Renal cortical epithelial cell (primary cell): ENCODE measurements at places on chromosomes 7 and 10. TPM values are rescaled to one million over a fixed set of nuclear protein-coding genes. Genes with fewer than 3 reads are reported as not detected.

GRCh38 chr7:149790146-149790548 lies 16.8 kb upstream of the ZNF467 start:
- no peak for DNase-seq

DNA sequence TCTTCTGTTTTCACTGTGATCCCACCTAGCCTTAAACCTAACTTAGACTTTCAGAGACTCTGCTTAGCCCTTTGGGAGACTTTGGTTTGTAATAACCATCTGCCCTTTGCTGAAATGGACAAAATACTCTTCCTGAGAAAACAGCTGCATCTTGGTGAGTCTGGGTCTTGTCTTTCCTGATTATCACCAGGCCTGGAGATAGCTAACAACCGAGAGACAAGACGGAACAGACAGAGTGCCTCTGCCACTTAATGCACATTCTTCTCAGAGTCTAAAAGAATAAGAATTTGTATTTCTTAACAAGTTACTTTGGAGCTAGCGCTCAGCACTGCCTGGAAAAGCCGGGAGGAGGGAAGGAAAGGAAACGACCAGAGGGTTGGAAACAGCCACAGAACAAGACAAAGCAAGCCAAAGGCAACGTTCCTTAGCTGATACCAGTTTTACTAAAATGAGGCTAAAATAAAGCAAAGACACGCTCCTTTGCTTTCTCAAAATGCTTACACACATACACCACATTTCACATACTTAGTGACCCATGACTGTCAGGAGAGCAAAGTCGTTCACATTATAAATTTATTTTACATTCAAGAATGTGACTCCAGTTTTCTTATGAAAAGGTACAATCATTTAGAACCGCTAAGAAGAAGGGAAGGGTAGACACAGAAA lies 70.3 kb upstream of the DGKI start:
- DNase-seq, result peak; percentile 91

GRCh38 chr7:191105-191980 lies 1.0 kb upstream of the FAM20C start:
- peak; percentile 83 for DNase-seq

Gene HPSE2
- total RNA-seq, result not detected in 2 replicates

GRCh38 chr7:158128572-158128971 lies 459.1 kb downstream of the PTPRN2 start:
- DNase-seq, result no peak

Gene NPFFR1
- total RNA-seq, result under 0.01 TPM in 1 of 2 replicates, not detected in the other

GRCh38 chr10:87053577-87054181 lies 33.6 kb downstream of the FAM25A start:
- no peak for DNase-seq
